ENCODE measurements at places on chromosomes 4 and X.

- no peak for DNase-seq
These were observed 5.2 kb upstream of the F11 start for GRCh38 chr4:186260504-186261448.

- DNase-seq, result no peak
These were observed 55.7 kb downstream of the GRID2 start for GRCh38 chr4:92359491-92359890.

- no peak for DNase-seq
These were observed 3.6 kb downstream of the VSIG4 start for GRCh38 chrX:66036231-66036630.

DNA sequence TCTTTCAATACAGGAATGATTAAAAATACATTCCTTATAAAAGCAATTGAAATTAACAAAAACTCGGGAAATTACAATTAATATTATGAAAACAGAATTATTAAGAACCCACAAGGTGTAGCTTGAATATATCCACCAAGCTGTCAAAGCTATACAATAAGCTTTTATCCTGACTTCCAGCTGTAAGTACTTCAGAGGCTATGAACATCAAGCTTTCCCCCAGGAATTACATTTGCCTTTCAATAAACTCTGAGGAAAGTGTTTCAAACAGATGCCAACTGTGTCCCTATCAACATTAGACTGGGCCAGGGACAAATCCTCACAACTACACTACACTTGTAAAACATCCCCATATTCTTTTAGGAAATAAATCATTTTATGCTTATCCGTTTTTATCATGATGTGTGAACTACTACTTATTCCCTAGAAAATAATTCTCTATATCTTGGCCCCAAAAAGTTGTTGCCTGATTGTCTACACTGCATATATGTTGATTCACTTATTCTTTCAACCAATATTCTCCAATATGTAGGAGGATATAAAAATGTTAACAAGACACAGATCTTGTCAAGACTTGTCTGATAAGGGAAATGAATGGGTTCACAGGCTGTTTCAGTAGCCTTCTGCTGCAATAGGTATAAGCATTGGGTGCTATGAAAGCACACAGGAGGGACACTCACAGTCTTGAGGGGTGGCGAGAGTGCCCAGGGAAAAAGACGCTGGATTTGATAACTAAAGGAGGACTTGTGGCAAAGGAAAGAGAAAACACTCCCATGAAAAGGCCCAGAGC, 494.1 kb downstream of the CENPC start:
- DNase-seq, result no peak

GRCh38 chr4:174627473-174627872, 105.2 kb upstream of the HPGD start:
- no peak for DNase-seq

DNA sequence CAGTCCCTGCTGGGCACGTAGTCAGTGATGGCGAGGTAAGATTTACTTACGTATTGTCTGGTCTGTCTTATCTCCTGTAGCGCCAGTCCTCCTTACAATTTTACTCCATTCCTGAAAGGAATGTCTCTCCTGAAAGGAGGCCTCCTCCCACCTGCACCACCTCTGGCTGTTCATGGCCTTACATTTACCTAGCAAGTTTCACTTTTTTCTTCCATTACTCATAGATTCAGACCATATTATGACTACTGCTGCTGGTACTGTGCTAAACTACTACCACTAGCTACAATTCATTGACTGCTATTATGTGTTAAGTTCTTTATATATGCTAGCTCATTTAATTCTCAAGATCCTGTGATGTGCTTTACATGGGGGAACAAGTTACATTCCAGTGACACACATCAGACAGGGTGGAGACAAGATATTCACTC, 189.9 kb downstream of the BMPR1B start:
- no peak for DNase-seq

DNA sequence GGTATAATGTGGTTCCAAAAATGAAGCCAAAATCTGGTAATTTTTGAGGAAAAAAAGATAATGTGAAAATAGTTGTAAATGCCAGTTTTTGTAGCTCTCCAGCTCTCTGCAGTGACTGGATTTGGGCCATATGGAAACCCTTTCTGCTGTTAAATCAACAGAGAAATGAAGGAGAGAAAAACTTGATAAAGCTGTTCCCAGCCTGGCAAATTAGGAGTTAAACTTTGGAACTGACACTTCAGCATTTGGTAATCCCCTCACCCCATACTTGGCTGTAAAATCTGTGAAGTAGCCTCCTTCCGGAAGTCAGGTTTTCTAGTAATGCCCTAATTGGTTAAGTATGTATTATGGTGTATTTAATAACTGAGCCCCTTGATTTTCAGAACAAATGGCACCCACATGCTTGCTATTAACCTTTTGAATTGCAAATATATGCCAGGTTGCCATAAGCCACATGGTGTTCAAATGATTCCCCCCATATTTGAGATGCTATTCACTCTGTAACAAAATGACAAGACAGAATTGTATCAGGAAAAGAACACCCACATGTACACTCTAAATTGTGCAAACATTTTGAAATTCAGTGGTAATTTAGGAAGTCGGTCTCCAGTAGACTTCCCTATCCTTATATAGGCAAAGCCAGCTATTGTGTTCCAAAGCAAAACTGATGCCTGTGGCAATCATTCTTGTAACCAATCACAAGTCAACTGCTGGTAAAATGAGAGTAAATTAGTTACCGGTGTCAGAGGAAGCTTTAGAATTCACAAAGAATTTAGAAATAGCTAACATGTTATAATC, 96.3 kb upstream of the ADAMTS3 start:
- DNase-seq, result no peak

- DNase-seq, result no peak
These were observed 628 bp downstream of the ZCCHC12 start for GRCh38 chrX:118824173-118824730.
